Neural crest cell (in vitro differentiated cells): ENCODE measurements at places on chromosomes 7 and 10. TPM values are rescaled to one million over a fixed set of nuclear protein-coding genes. Genes with fewer than 3 reads are reported as not detected.

- DNase-seq: no peak
These were observed 1.6 kb upstream of the RAMP3 start for GRCh38 chr7:45155941-45156340.

The SH2B2 gene
- total RNA-seq: 13.3 and 16.4 TPM in 2 replicates

GRCh38 chr10:103926722-103927319 is 8.8 kb upstream of the STN1 start:
- DNase-seq: no peak

The DGKI gene
- 2.2 and 3.3 TPM in 2 replicates for total RNA-seq

GRCh38 chr10:1734288-1734687 is 3.0 kb downstream of the ADARB2 start:
- DNase-seq: no peak

GRCh38 chr7:74466196-74466813 is 12.6 kb downstream of the GTF2IRD1 start:
- no peak for DNase-seq

- no peak for DNase-seq
These were observed 2.5 kb downstream of the VSIR start for GRCh38 chr10:71770789-71771188.
